ENCODE measurements at places on chromosomes 3 and 15. TPM values are rescaled to one million over a fixed set of nuclear protein-coding genes. Genes with fewer than 3 reads are reported as not detected.

LYZL4 gene
- total RNA-seq = not detected

UBR1 gene
- total RNA-seq = 36.6 TPM

BFSP2 gene
- total RNA-seq = not detected

SLC22A13 gene
- total RNA-seq = under 0.01 TPM

SH2D7 gene
- not detected for total RNA-seq

RASGRP1 gene
- 0.76 TPM for total RNA-seq

PDHB gene
- 45.7 TPM for total RNA-seq

HAPLN3 gene
- 25.4 TPM for total RNA-seq

AHSG gene
- total RNA-seq = not detected

GP9 gene
- not detected for total RNA-seq

SI gene
- total RNA-seq = not detected

SV2B gene
- total RNA-seq = 2.3 TPM

AMOTL2 gene
- total RNA-seq = 141 TPM

PLIN1 gene
- not detected for total RNA-seq

CALML4 gene
- total RNA-seq = 3.2 TPM

MKRN2OS gene
- total RNA-seq = not detected

TRIM42 gene
- not detected for total RNA-seq

PIAS1 gene
- total RNA-seq = 33.3 TPM

MAPKAPK3 gene
- total RNA-seq = 18.6 TPM

P3H2 gene
- 16.0 TPM for total RNA-seq

FMN1 gene
- total RNA-seq = 0.33 TPM

EXD1 gene
- not detected for total RNA-seq

SCN11A gene
- total RNA-seq = under 0.01 TPM

GOLGA6D gene
- total RNA-seq = not detected

RASGRF1 gene
- not detected for total RNA-seq

C2CD4B gene
- total RNA-seq = 58.1 TPM

TMEM40 gene
- total RNA-seq = not detected

SYNM gene
- 5.6 TPM for total RNA-seq

MME gene
- total RNA-seq = 18.3 TPM

UBE2E1 gene
- 134 TPM for total RNA-seq

PP2D1 gene
- total RNA-seq = not detected

SLC9C1 gene
- total RNA-seq = 0.33 TPM

FAM3D gene
- not detected for total RNA-seq

DNAH12 gene
- total RNA-seq = under 0.01 TPM

LXN gene
- 72.1 TPM for total RNA-seq

PCLAF gene
- total RNA-seq = 28.7 TPM

ZNF662 gene
- 3.2 TPM for total RNA-seq

UACA gene
- 119 TPM for total RNA-seq

AVEN gene
- 23.8 TPM for total RNA-seq

MAP6D1 gene
- 2.9 TPM for total RNA-seq

DLEC1 gene
- total RNA-seq = not detected

SPCS1 gene
- total RNA-seq = 57.1 TPM

Measured in vein endothelial cell (primary cell).